ENCODE measurements at places on chromosomes 6 and 20. TPM values are rescaled to one million over a fixed set of nuclear protein-coding genes. Genes with fewer than 3 reads are reported as not detected.

Gene PTK7
- 32.5 TPM for polyA plus RNA-seq

Gene AARS2
- 14.0 TPM for polyA plus RNA-seq

Gene C6orf141
- not detected for polyA plus RNA-seq

Gene PRL
- not detected for polyA plus RNA-seq

Gene TCF21
- polyA plus RNA-seq, result not detected

Gene MACROD2
- polyA plus RNA-seq, result 23.2 TPM

Gene GLP1R
- not detected for polyA plus RNA-seq

Gene SPATA25
- 5.1 TPM for polyA plus RNA-seq

Gene LAMP5
- 0.32 TPM for polyA plus RNA-seq

Gene UNC5CL
- 1.0 TPM for polyA plus RNA-seq

Gene HLA-DQB1
- polyA plus RNA-seq, result not detected

Gene MUCL3
- not detected for polyA plus RNA-seq

Gene HMGCLL1
- 54.2 TPM for polyA plus RNA-seq

Gene CST7
- not detected for polyA plus RNA-seq

Gene RNF144B
- polyA plus RNA-seq, result 0.15 TPM

Gene TUBB2B
- 3,711 TPM for polyA plus RNA-seq

Gene HLA-DMB
- 4.5 TPM for polyA plus RNA-seq

Gene SNAI1
- not detected for polyA plus RNA-seq

Gene NFATC2
- polyA plus RNA-seq, result not detected

Gene POPDC3
- not detected for polyA plus RNA-seq

Gene ECT2L
- not detected for polyA plus RNA-seq

Gene ZSCAN23
- 14.7 TPM for polyA plus RNA-seq

Gene KCNK15
- polyA plus RNA-seq, result not detected

Gene SEL1L2
- polyA plus RNA-seq, result not detected
